ENCODE measurements at places on chromosomes 1 and 21.

- DNase-seq: peak; percentile 14
Observed at GRCh38 chr1:233597489-233597901, 16.4 kb upstream of the KCNK1 start.

DNA sequence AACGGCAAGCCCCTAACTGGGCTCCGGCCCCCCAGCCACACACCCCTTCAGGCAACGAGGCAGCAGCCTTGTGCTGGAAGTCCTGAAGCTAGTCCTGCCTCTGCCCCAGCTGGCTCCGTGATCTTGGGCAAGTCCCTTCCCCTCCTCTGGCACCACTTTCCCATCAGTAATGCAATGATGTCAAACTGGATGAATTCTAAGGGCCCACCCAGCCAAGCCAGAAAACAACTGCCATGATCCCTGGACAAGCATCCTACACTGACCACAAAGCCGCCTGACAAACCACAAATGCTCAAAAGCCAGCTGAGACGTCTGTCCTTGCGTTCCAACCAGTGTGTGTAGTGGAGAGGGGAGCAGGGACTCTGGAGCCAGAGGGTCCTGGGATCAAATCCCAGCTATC lies 26.8 kb downstream of the IFFO2 start:
- DNase-seq: peak; percentile 79

DNA sequence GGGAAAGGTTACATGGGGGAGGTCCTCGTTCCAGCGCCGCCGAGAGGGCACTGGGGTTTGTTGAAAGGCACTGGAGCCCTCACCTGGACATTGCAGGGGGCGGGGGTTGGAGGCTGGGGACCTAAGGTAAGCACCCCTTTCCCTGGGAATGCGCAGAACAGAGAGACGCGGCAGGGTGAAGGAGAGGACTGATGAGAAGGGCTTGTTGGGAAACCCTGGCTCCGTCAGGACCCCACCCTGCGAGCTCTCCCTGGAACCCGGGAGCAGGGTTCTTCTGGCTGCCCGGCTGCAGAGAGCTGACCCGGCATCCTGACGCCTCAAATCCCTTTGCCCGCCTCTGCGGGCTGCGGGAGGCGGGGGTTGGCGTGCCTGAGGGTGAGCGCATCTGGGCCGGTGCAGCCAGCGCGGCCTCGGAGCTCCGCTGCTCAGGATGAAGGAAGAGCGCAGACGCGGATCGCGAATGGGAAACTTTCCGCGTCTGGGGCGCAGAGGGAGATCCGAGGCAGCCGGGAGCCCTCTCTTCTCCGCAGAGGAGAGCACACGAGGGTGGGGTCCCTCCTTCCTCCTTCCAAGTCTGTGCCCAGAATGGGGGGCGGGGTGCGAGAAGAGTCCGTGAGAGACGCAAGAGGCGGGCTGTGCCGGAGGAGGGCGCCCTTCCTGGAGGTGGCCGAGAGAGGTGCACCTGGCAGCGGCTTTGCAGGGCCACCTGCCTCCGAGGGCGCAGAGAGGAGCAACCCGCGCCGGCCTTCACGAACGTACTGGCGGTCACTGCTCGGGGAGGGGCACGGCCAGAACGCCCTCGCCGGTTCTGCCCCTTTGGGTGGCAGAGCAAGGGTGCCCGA lies 2.4 kb downstream of the IGSF21 start:
- no peak for DNase-seq

DNA sequence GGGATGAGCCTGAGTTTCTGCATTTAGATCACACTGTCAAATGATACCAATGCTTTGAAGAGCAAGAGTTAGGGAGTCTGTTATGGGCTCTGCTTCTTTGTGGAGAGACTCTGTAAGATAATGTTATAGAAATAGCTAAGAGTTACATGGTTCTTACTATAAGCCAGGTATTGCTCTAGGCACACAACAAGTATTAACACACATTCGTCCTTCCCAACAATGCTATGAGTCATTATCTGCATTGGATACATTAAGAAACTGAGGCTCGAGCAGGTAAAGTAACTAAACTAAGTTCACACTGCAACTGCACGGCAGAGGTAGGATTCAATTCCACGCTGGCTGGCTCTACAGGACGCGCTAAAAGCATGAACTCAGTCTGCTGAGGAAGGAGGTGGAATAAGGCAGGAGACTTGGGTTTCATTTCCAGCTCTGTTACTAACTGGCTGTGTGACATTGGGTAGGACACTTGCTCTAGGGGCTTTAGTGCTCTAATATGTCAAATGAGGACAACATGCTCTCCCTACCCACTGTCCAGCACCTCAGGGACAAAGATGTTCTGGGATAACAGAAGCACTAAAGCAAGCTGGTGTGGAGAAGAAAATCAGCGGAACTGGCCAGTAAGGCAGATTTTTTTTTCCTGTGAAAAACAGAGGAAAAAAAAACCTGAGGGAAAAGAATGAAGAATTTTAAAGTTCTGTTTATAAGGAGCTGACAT lies 23.7 kb upstream of the IL20 start:
- DNase-seq: no peak

DNA sequence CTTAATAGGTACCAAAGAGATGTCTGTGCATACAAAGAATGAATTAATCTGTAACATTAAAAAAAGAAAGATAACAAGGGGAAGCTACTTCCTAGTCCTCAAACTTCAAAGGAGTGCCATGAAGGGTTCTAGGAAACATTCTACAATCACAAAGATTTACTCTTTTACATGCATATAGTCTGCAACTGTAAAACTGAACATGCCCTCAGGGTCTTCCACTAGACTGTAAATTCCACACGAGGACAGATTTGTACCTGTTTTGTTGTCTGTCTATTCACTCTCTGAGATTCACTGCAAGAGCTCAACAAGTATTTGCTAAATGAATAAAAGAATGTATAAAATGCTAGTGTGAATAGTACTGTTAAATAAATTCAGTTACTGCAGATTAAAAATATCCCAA lies 4.4 kb downstream of the JAK1 start:
- DNase-seq: no peak

GRCh38 chr1:201114245-201115131 lies 2.3 kb upstream of the CACNA1S start:
- DNase-seq: peak; percentile 92

DNA sequence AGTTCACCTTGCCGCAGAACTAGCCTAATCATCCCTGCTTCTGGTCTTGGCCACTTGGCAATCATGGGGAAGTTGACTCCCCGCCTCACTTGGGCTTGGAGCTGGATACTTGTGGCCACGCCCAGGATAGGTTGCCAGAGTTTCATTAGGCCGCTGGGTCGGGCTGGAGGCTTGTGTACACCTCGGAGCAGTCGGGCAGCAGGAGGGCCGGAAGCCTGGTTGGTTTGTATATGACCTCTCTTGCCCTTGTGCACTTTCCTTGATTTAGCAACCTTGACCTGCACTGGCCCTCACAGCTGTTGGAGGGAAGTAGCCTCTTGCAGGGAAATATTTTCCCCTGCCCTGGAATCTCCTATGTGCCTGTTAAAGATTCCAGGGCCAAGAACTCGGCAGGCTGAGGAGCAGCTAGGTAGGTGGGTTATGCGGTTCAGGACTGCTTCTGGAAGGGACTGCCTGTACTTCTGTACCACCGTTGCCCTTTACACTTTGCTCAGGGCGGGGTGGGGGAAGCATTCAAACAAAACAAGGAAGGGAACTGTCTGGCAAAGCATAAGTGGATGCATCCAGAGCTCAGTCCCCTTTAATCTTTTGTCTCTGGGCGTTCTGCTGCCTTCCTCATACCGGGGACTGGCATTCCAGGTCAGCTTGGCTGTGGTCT lies 83.5 kb downstream of the UCK2 start:
- no peak for DNase-seq

GRCh38 chr1:68217060-68217554 lies 15.2 kb downstream of the WLS start:
- no peak for DNase-seq

DNA sequence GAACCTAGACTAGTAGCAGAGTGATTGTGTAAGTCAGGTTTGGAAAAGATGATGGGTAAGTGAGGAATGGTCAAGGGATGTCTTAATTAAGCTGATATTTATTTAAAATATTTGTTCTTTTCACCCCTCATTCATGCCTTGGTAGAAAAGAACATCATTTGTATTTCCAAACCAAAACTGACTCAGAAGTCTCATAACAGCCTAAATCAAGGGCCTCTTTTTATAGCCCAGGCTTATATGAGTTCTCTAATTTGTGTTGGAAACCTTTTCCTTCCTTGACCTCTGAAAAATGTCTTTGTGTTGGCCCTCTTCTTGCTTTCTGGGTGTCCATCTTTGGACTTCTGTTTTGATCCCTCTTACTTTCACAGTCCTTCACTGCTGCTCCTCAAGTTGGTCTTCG lies 1428.2 kb downstream of the MRPL39 start:
- no peak for DNase-seq

GRCh38 chr1:62727656-62728407 lies 39.6 kb upstream of the DOCK7 start:
- DNase-seq: peak; percentile 30

GRCh38 chr1:231855926-231856325 lies 229.3 kb downstream of the DISC1 start:
- DNase-seq: no peak

DNA sequence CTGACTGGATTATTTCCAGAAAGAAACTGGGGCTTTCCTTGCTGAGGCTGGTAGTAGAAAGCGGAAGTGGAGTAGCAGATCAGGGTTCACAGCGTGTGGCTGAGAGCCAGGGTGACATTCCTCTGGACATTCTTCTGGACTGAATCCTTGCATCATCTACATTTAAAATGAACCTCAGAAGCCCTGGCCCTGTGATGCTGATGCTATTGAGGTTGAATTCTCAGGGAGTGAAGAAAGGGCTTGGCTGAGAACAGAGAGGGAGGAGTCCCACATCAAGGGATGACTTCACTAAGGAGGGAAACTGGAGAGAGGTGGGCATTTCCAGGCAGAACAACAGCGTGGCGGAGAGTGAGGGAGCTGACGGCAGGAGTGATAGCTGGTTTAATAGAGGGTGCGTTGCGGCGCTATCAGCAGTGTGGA lies 102.3 kb upstream of the LMO4 start:
- DNase-seq: peak; percentile 99

DNA sequence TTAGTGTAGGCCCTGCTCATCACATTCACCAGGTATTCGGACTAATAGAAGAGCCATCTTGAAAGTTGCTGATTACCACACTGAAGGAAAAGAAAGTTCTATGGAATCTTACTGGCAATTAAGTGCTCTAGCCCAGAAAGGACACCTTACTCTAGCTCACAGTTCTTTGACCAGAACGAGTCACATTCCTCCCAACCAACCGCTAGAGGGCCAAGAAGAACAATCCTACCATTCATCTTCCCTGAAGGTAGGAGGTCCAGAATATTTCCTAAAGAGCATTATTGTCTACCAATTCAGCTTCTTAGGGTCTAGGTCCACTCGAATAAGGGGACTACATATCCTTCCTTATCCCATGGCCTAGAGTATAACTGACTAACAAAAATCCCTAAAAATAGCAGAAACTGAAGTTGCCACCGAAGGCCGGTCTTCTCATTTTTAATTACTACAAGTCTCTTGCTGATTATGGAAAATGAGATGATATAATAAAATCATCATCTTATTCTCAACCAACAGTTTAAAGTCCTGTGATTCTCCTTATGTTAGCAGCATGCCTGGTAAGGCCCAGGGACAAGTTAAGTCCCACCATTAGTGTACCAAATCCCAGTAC lies 2.7 kb upstream of the FMO1 start:
- DNase-seq: peak; percentile 60

DNA sequence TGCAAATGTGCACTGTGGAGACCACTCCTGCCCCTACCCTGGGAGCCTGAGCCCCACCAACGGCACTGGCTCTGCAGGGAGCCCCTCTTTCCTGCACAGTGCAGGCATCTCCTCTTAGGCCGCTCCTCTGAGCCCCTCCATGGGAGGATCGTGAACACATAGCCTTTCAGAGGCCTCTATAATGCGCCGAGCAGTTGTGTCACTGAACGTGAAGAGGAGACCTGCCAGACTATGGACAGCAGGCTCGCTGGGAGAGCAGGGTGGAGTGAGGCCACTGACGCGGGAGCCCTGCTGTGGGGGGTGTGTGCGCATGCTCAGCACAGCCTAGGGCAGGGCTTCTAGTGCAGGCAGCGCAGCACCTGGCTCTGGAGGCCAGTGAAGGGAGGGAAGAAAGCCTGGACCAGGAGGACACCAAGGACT lies 151.3 kb upstream of the COL6A1 start:
- no peak for DNase-seq

GRCh38 chr1:4057603-4058002 lies 157.5 kb upstream of the C1orf174 start:
- no peak for DNase-seq

DNA sequence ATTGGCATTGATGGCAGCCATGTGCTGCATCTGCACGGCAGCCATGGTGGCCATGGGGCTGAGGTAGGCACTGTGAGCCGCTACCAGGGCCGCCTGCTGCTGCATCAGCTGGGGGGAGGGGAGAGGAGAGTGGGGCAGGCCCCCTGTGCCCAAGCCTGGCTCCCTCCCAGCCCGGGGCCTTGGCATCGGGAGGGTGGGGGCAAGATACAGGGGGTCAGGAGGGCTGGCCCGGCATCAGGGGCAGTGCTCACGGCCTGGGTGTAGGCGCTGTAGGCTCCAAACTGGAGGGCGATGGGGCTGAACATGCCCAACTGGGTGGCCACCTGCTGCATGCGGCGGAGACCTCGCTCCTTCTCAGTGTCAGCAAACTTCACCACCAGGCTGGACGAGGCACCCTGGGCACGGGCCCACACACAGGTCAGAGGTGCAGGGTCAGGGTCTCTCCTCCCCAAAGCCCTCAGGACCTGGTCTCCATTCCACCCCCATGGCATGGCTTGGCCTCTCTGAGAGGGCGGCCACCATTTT lies 9.0 kb downstream of the CELF3 start:
- DNase-seq: no peak

GRCh38 chr1:44318097-44319088 lies 36.7 kb downstream of the ERI3 start:
- DNase-seq: peak; percentile 58
